ENCODE measurements at places on chromosomes 4 and X. TPM values are rescaled to one million over a fixed set of nuclear protein-coding genes. Genes with fewer than 3 reads are reported as not detected.
A peak's percentile ranks its signal among the peaks of the same experiment; 100 is the strongest.

DNA sequence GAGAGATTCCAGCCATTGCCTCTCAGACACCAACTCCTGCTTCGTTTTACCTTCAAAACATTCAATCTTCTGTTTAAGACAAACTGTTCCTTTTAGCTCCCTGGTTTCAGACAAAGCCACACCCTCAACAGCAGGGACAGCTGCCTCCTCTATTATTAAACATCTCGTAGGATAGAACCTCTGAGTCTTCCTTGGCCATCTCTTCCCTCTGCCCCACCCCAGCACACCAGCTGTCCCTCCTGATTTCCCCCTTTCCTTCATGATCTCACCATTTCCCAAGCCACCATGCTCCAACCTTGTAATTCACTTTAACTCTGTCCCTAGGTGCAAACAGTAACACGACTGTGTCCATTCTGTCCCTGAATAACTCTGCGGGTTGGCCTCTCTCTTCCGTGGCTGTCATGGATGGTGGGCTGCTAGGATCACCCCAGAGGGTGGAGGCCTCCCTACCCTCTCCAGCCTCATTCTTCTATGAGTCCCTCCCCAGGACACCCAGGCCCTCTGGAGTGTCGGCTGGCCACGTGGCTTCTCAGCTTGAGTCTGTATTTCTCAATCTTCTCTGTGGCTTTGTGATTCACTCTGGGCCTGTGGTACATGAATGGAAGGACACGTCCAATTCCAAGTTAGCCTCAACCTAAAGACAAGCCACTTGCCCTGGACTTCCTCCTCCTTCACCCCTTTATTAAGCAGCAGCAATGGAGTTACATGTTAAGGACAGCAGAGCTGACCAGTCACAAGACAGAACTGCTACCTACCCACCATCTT lies 349.9 kb downstream of the FBXW7 start:
- DNase-seq: no peak

DNA sequence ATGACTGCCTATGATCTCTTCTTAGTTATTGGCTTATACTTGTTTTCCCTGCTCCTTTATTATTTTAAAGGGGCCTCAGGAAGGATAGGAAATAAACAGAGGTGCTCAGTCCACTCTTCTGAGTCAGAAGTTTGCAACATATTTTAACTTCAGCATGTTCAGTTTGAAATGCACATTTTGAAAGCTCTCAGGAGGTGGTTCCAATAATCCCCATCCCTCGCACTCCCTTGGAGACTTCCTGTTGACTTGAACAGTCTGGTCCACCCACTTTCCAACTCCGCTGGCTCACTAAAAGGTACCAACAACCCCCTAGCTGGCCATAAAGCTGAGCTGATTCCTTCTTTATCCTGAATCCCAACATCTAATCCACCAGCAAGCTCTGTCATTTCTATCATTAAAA lies 78.3 kb upstream of the DUSP21 start:
- DNase-seq: no peak

DNA sequence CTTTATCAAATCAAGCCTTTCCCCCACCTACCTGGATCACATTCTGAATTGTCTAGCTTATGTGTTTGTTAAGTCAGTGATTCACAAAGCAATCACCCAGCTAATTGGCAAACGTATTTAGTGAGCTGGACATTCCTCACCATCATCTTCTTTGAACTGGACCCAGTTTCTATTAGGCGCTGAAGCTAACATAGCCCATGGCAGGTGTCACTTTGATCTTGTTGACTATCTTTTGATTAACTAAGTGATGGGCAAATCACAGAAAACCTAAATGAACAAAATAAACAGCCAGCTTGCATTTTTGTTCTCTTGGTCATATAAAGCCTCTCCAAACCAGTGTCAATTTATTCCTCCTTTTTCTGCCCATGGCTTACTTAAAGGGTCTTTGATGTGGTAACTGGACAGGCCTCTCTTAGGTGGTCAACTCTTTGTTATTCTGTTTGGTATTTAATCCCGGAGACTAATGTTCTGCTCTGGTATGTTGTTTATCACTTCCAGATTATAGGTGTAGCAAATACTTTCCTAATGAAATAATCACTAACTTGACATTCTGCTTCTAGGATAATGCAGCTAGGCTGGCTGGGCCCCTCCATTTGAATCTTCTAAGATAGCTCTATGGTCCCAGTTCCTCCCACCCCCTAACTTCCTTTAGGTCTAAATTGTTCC lies 105.3 kb upstream of the SMIM10 start:
- DNase-seq: no peak

DNA sequence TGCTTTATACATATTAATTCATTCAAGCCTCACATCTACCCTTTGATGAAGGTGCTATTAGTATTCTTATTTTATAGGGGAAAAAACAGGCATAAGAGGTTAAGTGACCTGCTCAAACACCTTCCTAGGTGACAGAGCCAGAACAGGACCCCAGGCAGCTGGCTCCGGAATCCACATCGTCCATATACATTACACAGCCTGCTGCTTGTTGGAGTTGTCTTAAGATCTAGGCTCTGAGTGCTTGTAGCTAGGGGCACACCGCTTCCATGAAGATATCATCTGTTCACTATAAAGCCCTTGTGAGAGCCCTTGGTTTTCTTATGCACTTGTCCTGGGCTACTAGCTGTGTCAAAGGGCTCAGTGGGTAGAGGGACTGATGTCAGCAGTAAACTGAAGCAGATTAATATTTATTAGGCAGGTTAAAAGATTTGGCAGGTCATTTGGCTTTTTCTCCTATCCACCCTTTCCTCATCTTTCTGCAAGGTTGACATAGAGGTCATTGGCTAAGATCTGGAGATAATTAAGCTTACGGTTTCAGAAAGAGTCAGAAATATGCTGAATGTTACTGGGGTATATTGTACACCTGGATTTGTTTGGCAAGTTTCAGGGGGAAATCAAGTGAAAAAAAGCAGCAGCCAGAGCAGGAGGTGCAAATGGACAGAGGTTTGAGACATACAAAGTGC lies 195.4 kb downstream of the SOWAHB start:
- no peak for DNase-seq

Gene ASMT
- not detected for total RNA-seq

DNA sequence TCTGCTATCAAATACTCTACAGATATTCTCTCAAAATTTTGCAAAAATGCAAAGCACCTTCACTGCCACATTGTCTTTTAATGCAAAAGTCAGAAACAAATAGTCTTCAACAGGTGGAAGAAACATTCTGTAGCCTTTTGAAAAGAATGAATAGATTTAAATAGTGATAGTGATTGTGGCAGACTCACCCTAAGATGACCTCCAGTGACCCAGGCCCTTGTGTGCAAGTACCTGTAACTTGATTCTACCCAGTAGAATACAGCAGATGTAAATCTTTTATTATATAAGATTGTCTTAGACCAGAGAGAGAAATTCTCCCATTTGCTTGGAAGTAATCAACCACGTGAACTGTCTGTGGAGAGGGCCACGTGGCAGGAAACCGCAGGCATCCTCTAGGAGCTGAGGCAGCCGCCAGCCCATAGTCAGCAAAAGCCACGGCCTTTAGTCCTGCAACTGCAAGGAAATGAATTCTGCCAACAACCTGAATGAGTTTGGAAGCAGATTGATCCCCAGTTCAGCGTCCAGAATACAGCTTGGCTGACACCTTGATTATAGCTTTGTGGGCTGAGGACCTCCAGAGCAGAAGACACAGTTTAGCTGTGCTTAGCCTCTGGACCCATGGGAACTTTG lies 272.5 kb downstream of the ARHGAP10 start:
- DNase-seq: peak; percentile 57

- DNase-seq: no peak
Measured at GRCh38 chrX:128294198-128294597, 242.0 kb upstream of the ACTRT1 start.

- DNase-seq: no peak
Measured at GRCh38 chr4:44279066-44279465, 169.5 kb downstream of the KCTD8 start.

DNA sequence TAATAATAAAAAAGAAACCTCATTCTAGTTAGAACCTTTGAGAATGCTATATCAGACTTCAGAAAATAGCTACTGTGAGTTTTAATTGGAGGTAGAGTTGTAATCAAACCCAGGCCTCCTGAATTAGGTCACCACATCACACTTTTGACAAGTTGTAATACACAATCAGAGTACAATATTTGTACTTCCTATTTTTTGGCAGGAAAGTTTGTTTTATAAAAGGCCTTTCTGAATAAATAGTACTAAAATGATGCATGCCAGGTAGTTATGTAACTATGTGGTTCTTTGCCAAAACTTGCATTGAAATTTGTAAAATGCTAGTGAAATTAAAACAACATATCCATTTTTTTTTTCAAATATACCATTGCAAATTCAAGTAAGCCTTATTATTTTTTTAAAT lies 26.8 kb downstream of the ADH7 start:
- no peak for DNase-seq

Gene POU3F4
- total RNA-seq: not detected

- peak; percentile 31 for DNase-seq
Measured at GRCh38 chr4:957231-957580, 16.2 kb downstream of the DGKQ start.

Gene NLGN4X
- total RNA-seq: 0.18 TPM

Gene ARMCX1
- 22.5 TPM for total RNA-seq

Gene RCHY1
- 43.9 TPM for total RNA-seq

GRCh38 chr4:26181616-26182015 lies 139.2 kb upstream of the RBPJ start:
- no peak for DNase-seq

GRCh38 chr4:143336781-143337599 lies at the start of gene GAB1:
GAB1 (plus strand) TSS chr4:143336876; CDS start chr4:143337189, 313 bp downstream.
- DNase-seq: peak; percentile 88

DNA sequence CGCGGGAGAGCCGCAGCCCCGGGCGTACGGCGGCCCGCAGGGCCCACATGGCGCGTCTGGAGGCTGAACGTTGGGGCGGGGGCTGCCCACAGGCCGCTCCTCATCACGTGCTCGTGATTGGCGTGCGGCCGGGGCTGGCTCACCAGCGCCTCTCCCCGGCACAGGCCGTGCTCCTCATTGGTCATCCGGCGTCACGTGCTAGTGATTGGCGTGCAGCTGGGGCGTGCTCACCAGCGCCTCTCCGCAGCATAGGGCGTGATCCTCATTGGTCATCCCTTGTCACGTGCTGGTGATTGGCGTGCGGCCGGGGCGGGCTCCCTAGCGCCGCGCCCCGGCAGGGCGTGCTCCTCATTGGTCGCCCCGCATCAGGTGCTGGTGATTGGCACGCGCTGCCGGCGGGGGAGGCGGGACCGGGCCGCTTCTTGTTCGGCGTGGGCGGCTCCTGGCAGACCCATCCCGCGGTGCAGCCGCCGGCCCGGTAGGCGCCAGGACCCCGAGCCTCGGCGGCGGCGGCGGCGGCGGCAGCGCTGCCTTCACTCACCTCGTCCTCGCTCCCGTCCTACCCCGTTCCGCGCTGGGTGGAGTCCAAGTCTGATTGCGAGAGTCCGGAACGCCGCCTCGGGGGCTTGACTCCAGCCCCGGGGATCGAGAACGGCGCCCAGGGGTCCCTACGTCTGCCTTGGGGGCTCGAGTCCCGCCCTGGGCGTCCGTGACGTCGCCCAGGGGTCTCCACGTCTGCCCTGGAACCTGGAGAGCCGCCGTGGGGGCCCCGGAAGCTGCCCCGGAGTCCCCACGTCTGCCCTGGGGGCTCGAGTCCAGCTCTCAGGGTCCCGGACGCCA lies at the start of gene GTPBP6:
Gene GTPBP6, minus strand, starts transcription at position 58 of the 840 bp plus-strand sequence. Its CDS starts 9 bp downstream, at position 49.
- DNase-seq: peak; percentile 100

GRCh38 chrX:152817078-152817764 lies 13.3 kb downstream of the CETN2 start:
- DNase-seq: no peak

GRCh38 chrX:18598413-18598812 lies 73.5 kb downstream of the RS1 start:
- DNase-seq: no peak

DNA sequence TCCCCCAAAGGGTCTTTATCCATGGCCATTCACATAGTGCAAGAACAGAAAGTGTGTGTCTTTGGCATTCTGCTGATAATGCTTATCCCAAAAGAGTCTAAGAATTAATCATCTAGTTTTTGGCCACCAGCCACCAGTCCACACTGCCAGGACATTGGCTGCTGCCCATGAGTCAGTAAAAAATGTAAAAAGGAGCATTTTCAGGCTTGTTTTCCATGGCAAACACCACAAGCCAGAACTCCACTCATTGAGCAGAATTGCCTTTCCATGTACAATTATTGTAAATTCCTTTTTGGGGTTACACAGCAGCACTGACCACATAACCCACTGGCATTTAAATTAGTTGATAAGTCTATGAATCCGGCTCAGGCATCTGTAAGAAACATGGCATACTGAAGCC lies 89.2 kb upstream of the PRDX4 start:
- DNase-seq: no peak

Gene TCEAL2
- not detected for total RNA-seq

GRCh38 chrX:72040506-72040905 lies 91.2 kb downstream of the RTL5 start:
- no peak for DNase-seq

Gene UTP14A
- 15.7 TPM for total RNA-seq

Gene VCX3B
- total RNA-seq: not detected

Gene NPY1R
- 0.55 TPM for total RNA-seq

DNA sequence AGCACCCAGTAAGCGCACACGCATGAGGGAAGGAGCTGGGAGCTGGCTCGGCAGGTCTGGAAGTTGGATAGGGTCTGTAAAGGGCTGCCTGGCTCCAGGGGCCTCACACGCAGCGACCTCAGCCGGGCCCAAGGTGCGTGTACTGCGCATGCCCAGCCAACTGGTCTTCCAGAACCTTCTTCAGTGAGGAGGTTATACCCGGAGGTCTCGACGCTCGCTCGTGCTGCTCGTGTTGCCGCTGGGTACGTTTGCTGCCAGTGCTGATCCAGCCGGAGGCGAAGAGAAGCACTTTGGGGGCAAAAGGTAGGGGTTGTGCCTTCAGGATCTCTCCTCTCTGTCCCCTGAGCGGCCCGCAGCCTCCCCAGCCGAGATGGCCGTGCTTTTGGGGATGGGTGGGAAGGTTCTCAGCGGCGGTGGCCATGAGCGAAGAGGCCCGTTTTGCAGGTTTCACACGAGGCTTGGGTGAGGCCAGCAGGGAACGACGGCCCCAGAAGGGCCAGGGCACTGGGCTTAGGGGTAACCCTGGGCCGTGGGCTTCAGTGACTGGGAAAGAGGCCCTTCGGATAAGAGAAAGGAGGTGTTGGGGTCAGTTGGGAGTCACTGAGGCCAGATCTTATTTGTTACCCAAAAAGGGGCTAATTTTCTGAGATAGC lies 3.8 kb upstream of the CXCL9 start:
- no peak for DNase-seq

Measured in psoas muscle (tissue), 8 donors.